ENCODE measurements at places on chromosomes 7 and 10.

- DNase-seq = no peak
Observed at GRCh38 chr7:108836256-108836655, 266.6 kb downstream of the DNAJB9 start.

- DNase-seq = no peak
Observed at GRCh38 chr10:65611592-65611991, 1314.2 kb upstream of the LRRTM3 start.

- DNase-seq = no peak
Observed at GRCh38 chr10:69969977-69970376, 82.7 kb upstream of the MACROH2A2 start.

- DNase-seq = no peak
Observed at GRCh38 chr10:125377368-125377767, 217.0 kb upstream of the CTBP2 start.

- DNase-seq = no peak
Observed at GRCh38 chr7:94303695-94304094, 91.0 kb upstream of the COL1A2 start.

DNA sequence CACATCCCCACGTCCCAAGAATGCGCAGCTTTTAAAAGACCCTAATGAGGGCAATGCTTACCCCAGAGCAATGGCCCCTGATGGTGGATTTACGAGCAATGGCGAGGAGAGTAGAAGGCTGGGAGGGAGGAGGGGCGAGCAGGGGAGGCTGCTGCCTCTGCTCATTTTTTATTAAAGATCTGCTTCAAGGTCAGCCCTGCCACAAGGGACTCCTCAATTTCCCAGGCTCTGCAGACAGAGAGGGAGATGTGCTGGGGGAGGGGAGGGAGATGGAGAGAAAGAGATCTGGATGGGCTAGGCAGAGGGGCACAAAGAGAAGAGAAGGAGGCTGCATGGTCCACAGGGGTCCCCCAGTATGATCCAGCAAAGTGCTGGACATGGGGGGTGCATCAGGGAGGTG, 7.8 kb upstream of the SRRM3 start:
- no peak for DNase-seq

GRCh38 chr10:55330486-55330885, 529.5 kb upstream of the PCDH15 start:
- DNase-seq = no peak

DNA sequence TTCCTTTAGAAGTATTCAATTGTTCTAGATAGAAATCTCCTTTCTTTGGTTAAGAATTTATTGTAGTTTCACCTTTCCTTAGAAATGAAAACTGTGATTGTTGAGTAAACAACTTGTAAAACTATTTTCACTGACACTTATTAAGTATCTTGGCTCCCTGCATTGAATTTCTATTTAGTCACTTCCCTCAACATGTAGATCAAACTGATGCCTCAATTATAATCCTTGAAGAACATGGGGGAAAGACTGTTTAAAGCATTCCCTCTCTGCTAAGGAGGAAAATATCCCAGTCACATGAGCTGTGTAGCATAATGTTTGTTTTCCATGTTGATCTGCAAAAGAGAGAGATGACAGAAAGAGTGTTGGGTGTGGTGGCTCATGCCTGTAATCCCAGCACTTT, 99.7 kb downstream of the PDE1C start:
- no peak for DNase-seq

GRCh38 chr10:34967335-34967880, 122.7 kb downstream of the CUL2 start:
- DNase-seq = no peak

DNA sequence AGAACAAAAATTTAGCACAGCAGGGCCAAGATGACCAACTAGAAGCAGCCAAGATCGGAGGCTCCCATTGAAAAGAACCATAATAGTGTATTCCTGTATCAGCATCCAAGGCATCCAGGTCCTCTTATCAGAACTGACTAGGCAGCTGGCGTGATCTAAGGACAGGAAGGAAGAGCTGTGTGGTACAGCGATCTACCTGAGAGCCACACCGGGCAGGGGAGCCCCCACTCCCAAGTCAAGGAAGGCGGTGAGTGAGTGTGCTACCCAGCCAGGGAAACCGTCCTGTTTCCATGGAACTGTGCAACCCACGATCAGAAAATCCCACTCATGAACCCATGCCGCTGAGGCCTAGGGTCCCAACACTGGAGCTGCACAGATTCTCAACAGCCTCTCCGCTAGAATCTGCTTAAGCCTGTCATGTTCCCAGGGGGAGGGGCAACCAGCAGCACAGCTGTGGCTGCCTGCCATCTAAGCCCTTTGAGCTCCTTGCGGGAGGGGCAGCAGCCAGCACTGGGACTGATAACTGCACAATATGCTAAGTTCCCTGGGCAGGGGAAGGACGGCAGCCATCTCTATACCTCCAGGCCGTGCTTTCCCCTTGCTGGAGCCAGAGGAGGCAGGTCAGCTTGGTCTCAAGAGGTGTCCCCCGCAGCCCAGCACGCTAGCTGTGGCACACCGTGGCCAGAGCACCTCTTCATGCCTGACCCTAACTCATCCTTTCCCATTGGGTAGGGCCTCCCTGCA, 213.0 kb upstream of the SMIM30 start:
- DNase-seq = no peak

GRCh38 chr10:83673316-83673715, 466.0 kb upstream of the GHITM start:
- no peak for DNase-seq

DNA sequence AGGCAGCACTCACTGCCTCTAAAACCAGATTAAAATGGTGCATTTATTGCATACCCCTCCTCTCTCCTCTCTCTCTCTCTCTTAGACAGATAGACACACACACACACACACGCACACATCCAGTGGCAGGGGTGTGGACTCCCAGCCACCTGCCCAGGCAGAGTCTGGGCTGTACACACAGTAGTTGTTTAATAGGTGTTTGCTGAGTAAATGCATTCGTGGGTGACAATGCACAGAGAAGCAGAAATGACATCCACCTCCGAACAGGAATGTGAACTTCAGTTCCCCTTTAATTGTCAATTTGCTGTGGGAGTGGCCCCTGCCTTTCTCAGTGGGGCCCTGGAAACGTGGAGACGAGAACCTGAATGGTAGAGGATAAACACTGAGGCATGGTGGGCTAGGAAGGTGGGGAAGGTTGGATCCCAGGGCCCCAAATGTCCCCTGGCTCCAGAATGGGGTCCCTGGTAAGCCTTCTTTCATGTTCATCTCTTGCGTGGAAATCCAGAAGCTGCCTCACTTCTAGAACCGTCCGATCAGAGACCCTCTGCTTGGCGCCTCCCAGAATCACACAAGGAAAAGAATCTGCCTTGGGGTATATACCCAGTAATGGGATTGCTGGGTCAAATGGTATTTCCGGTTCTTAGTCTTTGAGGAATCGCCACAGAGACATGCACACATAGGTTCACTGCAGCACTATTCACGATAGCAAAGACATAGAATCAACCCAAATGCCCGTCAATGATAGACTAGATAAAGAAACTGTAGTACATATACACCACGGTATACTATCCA, 58.5 kb upstream of the ECHDC3 start:
- no peak for DNase-seq

DNA sequence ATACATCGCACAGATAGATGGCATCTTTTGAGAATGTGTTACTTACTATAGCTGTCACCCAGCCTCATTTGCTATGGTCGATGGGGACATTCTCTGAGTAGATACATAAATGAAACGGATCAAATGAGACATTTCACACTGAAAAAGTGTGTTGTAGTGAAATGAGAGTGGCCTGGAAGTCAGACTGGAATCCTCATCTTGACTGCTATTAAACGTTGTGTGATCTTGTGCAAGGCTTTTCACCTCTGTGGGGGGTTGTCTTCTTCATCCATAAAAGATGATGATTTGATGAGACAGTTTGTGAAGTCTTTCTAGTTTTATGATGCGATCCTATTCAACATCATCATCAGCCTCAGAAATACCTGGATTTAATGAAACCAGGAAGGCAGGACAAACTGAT, 155.4 kb upstream of the MYO3A start:
- DNase-seq = no peak

DNA sequence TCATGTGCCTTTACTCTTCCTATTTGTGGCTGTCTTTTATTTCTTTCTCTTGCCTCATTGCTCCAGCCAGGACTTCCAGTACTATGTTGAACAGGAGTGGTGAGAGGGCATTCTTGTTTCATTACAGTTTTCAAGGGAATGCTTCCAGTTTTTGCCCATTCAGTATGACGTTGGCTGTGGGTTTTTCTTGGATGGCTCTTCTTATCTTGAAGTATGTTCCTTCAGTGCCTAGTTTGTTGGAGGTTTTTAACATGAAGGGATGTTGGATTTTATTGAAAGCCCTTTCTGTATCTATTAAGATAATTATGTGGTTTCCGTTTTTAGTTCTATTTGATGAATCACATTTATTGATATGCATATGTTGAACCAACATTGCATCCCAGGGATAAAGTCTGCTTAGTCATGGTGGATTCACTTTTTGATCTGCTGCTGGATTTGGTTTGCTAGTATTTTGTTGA, 96.8 kb downstream of the GLCCI1 start:
- no peak for DNase-seq

GRCh38 chr7:135434047-135434446, 75.9 kb downstream of the CNOT4 start:
- DNase-seq = no peak

- DNase-seq = no peak
Observed at GRCh38 chr7:101285171-101285570, 36.4 kb downstream of the IFT22 start.

DNA sequence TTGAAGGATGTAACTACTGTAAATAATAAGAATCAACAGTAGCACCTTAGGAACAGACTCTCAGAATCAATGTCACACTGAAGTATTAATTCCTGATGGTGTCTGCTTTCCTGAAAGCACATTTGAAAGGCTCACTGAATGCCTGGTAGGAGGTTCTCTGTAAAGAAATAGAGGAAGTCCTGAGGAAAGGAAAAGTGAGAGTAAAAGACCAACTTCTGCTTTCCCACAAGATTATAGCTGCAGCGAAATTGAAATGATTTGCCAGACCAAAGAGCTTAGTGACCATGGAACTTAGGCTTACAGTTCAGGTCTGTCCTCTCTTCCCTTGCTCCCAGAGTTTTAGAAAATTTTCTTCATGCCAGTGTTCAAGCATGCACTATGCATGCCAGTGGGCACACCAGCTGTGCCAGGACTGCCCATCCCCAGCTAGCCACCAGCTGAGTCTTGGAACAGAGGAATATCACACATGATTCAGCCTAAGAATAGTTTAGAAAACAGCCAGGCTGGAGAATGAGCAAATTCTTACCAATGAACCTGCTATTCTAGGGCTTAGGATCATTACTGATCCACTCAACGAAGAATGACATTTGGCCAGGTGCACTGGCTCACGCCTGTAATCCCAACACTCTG, 123.2 kb downstream of the HERPUD2 start:
- DNase-seq = no peak

DNA sequence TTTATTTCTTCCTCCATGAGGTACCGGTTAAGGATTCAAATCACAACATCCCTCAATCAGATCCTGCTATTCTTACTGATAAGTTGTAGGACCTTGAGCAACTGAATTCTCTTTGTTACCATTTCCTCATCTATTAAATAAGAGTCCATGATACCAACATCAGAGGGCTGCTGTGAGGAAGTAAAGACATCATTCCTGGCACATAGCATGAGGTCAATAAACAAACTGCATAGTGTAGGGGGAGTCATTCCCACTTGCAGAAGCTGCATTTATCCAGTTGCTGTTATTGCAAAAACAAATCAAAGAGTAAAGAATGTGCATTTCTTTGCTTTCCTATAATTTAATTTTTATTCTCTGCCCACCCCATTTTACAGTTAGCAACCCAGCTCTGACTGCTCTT, 36.8 kb downstream of the LDB3 start:
- DNase-seq = no peak

DNA sequence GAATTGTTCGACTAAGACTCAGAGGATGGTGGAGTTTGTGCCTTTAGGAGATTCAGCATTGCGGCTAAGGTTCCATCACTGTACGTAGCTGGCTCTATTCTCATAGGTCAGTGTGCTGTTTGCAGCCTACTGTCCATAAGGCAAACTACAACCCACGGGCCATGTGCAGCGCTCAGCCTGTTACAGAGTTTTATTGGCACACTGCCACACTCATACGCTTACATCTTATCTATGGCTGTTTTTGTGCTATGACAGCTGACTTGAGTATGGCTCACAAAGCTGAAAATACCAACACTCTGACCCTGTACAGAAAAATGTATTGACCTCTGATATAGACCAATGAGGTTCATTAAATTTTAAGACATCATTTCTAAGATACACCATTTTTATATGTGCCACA, 114.5 kb downstream of the ARID5B start:
- peak; percentile 38 for DNase-seq

GRCh38 chr10:109934958-109935793, 11.9 kb upstream of the XPNPEP1 start:
- no peak for DNase-seq

DNA sequence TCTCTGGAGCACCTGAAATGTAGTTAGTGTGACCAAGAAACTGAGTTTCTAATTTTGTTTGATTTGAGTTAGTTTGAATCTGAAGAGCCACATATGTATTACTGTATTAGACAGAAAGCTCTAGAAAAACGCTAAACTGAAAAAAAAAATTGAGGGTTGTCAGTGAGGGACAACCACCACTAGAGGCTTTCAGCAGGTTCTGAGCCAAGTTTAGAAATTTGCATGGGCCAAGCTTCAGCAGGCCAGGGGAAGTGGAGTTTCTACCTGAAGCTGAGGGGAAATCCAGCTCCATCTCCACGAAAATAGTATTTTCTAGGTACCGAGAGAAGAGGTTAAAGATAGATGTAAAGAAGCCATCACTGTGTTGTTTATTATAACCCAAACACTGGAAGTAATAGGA, 77.9 kb upstream of the PLXNA4 start:
- peak; percentile 34 for DNase-seq

- DNase-seq = no peak
Observed at GRCh38 chr10:80421707-80422536, 13.6 kb downstream of the PRXL2A start.

DNA sequence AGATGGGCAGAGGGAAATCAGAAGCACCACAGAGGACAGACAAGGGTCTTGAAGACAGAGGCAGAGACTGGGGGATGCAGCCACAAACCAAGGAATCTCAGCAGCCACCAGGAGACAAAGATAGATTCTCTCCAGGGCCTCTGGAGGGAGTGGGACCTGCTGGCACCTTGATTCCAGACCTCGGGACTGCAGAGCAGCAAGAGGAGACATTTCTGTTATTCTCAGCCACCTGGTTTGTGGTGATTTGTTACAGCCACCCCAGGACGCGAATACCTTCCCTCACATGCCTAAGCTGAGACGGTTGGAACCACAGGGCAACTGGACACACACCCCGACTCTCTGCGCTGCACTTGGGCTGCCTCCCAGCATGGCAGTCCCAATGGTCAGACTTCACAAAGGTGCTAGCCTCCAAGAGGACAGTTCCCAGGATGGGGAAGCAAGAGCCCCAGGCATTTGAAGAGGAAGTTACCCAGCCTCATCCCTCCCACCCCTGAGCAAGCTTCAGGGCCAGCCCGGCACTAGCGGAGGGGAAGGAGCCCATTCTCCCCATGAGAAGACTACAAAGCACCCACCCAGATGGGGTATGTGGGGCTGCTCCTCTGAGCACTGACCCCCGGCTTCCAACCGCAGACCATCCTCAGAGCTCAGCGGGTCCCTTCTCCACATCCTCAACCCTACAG, 104.6 kb upstream of the INSIG1 start:
- no peak for DNase-seq
